ENCODE measurements at places on chromosomes 3 and 15. TPM values are rescaled to one million over a fixed set of nuclear protein-coding genes. Genes with fewer than 3 reads are reported as not detected.

DNA sequence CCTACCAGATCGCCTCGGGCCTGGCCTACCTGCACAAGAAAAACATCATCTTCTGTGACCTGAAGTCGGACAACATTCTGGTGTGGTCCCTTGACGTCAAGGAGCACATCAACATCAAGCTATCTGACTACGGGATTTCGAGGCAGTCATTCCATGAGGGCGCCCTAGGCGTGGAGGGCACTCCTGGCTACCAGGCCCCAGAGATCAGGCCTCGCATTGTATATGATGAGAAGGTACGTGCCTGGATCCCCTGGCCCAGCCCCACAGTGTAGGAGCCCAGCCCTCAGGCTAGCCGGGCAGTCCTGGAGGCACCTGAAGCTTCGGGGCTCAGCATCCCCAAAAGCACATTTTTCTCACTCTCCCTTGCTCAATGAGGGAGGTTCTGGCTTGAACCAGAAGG lies 135.8 kb downstream of the LRRK1 start:
- H3K4me1 ChIP-seq = peaks cover 3% of the 10 kb centered on the region
- no peaks in the 10 kb centered on the region for H3K36me3 ChIP-seq
- H3K4me3 ChIP-seq = no peak overlapping the region

DNA sequence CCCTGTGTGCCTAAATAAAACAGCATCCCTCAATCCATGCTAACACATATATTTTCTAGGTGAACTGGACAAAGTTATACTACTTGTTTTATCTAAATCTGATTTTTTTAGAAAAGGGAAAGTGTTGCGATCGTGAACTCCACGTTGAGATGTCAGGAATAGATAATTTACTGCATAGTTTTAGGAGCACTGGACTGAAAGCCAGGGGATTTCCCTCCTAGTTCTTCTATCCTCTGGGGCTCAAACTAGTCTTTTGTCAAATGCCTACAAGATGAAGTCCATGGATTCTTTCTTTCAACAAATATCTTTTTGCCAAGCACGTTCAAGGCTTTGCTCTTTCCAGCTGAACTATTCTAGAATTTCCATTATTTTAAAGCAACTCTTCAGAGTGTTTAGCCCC lies 617 bp upstream of the HPS3 start:
- H3K36me3 ChIP-seq = no peaks in the 10 kb centered on the region
- H3K4me3 ChIP-seq = peak overlapping the region; percentile 83
- no peaks in the 10 kb centered on the region for H3K27me3 ChIP-seq
- DNase-seq = no peak
- peaks cover 2% of the 10 kb centered on the region for H3K4me1 ChIP-seq

The GPR15 gene
- 0.23 TPM for total RNA-seq

DNA sequence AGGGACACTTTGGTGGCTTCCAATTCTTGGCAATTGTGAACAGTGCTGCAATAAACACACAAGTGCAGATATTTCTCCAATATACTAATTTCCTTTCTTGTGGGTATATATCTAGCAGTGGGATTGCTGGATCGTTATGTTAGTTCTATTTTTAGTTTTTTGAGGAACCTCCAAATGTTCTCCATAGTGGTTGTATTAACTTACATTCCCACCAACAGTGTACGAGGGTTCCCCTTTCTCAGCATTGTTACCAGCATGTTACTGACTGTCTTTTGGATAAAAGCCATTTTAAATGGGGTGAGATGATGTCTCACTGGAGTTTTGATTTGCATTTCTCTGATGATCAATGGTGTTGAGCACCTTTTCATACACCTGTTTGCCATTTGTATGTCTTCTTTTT lies 92.8 kb downstream of the DAPK2 start:
- no peak overlapping the region for H3K4me3 ChIP-seq
- H3K27me3 ChIP-seq = no peaks in the 10 kb centered on the region
- no peak overlapping the region for H3K27ac ChIP-seq
- no peaks in the 10 kb centered on the region for H3K36me3 ChIP-seq
- H3K4me1 ChIP-seq = peaks cover 3% of the 10 kb centered on the region
- DNase-seq = no peak

DNA sequence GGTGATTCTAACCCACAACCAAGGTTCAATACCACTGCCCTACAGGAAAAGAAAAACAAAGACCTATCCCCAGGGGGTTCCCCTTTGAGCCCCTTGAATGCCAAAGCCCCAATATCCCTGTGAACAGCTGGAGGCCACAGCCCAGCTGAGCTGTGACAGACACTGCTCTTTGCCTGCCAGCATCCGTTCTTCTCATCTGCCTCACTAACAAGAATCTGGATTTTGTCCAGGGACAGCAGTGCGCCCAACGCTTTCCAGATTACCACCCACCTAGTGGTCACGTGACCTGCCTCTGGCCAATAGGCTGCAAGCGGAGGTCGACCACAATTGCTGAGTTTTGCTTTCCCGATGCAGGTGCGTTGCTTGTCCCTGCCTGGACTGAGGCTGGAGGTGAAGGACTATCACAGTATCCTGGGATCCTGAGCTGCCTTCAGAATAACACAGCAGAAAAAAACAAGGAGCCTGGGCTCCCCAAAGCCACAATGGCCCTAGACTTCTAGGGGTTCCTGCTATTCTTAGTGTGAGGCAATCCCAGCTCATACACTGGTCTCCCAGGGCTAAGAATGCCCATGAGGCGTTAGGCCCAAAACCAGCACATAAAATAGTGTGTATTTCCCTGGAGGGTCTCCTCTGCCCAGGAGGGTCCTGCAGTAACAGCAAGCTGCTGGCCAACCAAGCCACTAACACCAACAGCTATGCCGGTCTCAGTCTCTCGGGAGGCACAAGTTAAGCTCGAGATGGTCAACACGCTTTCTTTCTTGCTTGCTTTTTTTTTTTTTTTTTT lies 13.8 kb downstream of the BDH1 start:
- DNase-seq = peak; percentile 46
- no peaks in the 10 kb centered on the region for H3K4me1 ChIP-seq
- H3K27me3 ChIP-seq = no peaks in the 10 kb centered on the region
- H3K36me3 ChIP-seq = no peaks in the 10 kb centered on the region

- no peaks in the 10 kb centered on the region for H3K27me3 ChIP-seq
- no peak for DNase-seq
- H3K4me3 ChIP-seq = no peak overlapping the region
- H3K4me1 ChIP-seq = no peaks in the 10 kb centered on the region
These were observed 39.9 kb downstream of the SCN5A start for GRCh38 chr3:38609386-38610111.

DNA sequence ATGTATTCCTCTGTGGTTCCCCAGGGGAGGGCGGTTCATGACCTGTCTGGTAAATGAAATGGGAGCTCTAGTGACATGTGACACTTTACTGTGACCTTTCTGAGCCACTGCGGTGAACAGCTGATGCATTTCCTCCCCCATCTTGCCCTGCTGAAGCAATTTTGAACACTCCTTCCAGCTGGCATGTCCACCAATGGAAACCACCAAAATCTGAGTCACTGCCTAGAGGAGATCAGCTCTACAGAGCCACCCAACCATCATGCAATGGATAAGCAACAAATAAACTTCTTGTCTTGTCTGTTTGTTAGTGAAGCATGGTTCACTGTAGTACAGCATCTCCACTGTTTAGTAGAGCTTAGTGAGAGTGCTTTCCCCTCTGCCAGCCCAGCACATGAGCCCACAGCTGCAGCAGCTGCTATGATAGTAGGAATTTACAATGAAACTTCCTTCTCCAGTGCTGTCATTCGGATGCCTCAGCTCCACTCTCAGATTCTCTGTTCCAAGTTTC lies 479.4 kb downstream of the NTRK3 start:
- no peaks in the 10 kb centered on the region for H3K4me1 ChIP-seq
- no peak overlapping the region for H3K27ac ChIP-seq
- no peak for DNase-seq

- H3K27ac ChIP-seq = no peak overlapping the region
- H3K4me1 ChIP-seq = no peaks in the 10 kb centered on the region
- no peaks in the 10 kb centered on the region for H3K36me3 ChIP-seq
- H3K4me3 ChIP-seq = no peak overlapping the region
- no peaks in the 10 kb centered on the region for H3K27me3 ChIP-seq
- DNase-seq = no peak
These were observed 91.2 kb upstream of the VEPH1 start for GRCh38 chr3:157594413-157594812.

- no peak for DNase-seq
- H3K4me3 ChIP-seq = no peak overlapping the region
- H3K4me1 ChIP-seq = peaks cover 9% of the 10 kb centered on the region
- H3K36me3 ChIP-seq = no peaks in the 10 kb centered on the region
- H3K27ac ChIP-seq = no peak overlapping the region
These were observed 30.8 kb downstream of the CCDC13 start for GRCh38 chr3:42742259-42742658.

DNA sequence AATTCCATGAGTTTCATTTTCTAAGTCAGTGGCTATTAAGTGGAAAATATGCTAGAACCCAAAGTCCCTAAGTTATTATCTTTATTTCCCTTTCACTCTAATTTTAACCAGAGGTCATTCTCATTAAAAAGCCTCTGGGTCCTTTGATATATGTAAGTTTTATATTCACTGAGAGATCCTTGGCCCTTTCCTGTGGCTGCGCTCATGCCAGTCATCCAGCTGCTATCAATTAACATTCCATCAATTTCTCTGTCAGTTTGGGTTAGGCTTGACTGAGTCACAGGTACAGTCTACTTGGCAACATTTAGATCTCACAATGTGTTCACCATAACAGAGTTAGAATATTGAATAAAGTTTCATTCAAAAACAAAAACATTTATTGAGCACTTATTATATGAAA lies 58.0 kb upstream of the FBN1 start:
- no peaks in the 10 kb centered on the region for H3K36me3 ChIP-seq
- DNase-seq = no peak
- no peaks in the 10 kb centered on the region for H3K27me3 ChIP-seq

The LMCD1 gene
- total RNA-seq = 142 TPM

DNA sequence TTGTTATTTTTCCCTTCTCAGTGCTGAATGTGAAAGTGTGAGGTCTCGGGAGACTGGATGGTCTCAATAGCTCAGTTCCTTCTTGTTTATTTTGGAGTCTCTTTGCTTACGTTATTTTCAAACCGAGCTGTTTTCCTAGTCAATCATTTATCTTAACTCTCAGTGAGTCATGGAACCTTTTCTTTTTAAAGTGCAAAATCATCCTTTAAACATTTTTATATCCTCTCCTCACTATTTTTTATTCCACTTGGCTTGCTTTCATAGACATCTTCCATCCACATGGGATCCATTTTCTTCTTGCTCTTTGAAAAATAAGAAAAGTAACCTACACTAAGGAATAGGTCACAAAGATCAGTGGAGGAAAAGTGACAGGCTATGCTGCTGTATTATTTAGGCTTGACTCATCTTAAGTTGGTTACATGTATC lies 497.8 kb downstream of the NAALADL2 start:
- no peak overlapping the region for H3K4me3 ChIP-seq
- H3K27me3 ChIP-seq = no peaks in the 10 kb centered on the region
- no peaks in the 10 kb centered on the region for H3K36me3 ChIP-seq
- DNase-seq = no peak

The RTP1 gene
- total RNA-seq = 0.08 TPM

DNA sequence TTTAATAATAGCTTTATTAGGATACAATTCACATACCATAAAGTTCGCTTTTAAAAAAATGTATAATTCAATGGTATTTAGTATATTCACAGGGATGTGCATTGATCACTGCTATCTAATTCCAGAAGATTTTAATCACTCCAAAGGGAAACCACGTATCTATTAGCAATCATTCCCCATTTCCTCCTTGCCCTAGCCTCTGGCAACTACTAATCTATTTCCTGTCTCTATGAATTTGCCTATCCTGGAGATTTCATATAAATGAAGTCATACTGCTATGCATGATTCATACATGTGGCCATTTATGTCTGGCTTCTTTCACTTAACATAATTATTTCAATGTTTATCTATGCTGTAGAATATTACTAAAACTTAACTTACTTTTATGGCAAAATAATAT lies 32.0 kb upstream of the CASR start:
- H3K36me3 ChIP-seq = no peaks in the 10 kb centered on the region
- no peak for DNase-seq
- H3K4me3 ChIP-seq = no peak overlapping the region
- no peaks in the 10 kb centered on the region for H3K27me3 ChIP-seq
- no peaks in the 10 kb centered on the region for H3K4me1 ChIP-seq

The PLA1A gene
- total RNA-seq = 1.5 TPM

DNA sequence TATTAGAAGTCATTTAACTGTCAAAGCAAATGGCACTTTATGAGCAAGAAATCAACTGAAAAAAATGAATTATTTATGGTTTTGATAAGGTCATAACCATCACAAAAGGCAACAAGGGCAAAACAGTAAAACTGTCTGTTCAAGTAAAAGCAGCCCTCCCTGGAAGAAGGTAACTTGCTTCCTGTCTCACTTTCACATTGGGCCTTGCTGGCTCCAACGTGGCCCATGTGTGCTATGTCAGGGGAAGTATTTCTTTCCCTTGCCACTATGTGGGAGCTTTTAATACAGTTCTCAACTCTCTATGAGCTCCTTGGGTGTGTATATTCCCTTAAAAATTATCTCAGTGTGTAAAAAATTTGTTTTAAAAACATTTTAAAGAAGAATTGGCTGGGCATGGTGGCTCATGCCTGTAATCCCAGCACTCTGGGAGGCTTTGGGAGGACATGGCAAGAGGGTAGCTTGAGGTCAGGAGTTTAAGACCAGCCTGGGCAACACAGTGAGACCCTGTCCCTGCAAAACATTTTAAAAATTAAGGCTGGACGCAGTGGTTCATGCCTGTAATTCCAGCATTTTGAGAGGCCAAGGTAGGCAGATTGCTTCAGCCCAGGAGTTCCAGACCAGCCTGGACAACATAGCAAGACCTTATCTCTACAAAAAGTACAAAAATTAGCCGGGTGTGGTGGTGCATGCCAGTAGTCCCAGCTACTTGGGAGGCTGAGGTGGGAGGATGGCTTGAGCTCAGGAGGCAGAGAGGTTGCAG lies 45.2 kb upstream of the TJP1 start:
- H3K36me3 ChIP-seq = no peaks in the 10 kb centered on the region
- no peaks in the 10 kb centered on the region for H3K27me3 ChIP-seq
- H3K4me1 ChIP-seq = peaks cover 10% of the 10 kb centered on the region
- no peak for DNase-seq
- H3K4me3 ChIP-seq = no peak overlapping the region
- H3K27ac ChIP-seq = no peak overlapping the region

The EIF4G1 gene
- total RNA-seq = 228 TPM

DNA sequence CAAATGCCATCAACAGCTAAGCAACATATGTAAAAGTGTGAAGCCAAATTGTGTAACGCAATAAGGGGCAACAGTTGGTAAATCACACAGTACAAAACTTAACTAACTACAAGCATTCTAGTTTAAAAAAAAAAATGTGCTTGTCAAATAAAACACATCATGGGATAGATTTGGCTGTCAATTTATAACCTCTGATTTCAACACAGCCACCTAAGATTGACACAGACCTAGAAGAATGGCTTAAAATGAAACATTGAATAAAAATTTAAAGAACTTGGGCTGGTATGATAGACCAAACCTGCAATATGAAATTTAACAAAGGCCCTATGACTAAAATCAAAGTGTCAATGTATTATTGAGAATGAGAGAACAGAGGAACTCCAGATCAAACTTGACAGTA lies 148.4 kb downstream of the NR1I2 start:
- DNase-seq = no peak
- H3K27me3 ChIP-seq = no peaks in the 10 kb centered on the region
- H3K27ac ChIP-seq = no peak overlapping the region
- H3K4me1 ChIP-seq = no peaks in the 10 kb centered on the region
